Effector memory CD8-positive, alpha-beta T cell (primary cell): ENCODE measurements at places on chromosomes 12 and 14.

DNA sequence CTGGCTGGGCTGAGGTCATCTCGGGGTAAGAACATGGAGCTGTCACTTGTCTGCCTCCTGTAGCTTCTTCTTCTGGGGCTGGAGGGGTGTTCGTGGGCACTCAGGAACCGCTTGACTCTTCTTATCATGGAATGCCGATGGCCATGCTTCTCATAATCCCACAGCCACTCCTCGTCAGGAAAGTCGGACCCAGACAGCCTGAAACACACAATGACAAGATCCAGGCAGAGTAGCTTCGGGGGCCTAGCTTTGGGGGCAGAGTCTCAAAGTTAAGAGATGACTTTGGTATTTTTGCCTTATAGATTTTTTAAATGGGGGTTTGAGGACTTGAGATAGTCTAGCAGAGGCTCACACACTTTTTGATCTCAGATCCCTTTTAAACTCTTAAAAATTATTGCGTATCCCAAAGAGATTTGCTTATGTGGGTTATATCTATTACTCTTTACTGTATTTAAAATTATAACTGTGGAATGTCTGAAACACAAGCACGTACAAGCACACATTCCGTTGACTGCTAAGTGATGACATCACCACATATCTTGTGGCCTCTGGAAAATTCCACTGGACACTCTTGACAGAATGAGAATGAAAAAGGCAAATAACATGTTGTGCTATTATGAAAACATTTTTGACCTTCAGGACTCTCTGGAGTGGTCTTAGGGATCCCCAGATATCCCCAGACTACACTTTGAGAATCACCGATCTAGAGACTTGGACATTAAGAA lies 43.3 kb downstream of the BEST3 start:
- H3K4me1 ChIP-seq = no peaks in the 10 kb centered on the region
- H3K27ac ChIP-seq = no peak overlapping the region
- H3K36me3 ChIP-seq = no peaks in the 10 kb centered on the region

DNA sequence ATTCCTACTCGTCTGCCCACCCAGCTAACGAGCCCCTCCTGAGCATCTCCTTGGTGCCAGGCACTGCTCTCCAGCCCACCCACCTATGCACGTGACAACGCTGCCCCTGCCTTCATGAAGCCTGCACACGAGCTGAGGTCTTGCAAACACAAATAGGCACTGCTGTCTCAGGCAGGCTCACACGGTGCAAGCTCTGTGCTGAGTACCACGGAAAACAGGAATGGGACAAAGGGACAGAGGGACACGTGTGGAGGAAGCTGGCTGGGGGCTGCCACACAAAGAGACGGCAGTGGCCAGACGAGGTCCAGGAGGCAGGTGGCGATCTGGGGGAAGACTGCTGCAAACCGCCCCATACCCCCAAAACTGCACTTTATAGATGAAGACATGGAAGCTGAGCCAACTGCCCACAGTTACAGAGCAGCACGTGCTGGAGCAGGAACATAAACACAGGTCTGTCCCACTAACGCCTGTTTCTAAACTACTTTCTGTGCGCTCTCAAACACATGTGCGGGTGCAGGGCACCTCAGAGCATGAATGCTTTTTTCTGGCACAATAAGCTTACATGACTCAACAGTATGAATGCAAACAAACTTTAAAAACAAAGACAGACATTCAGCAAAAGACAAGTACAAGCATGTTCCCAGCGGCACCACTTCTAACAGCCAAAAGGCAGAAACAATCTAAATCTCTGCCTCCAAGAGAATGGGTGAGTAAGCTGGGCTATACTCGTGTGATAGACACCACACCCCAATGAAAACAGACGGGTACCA lies 64.5 kb downstream of the AMN start:
- peaks cover 3% of the 10 kb centered on the region for H3K36me3 ChIP-seq
- H3K27me3 ChIP-seq = peaks cover 45% of the 10 kb centered on the region
- no peaks in the 10 kb centered on the region for H3K4me1 ChIP-seq
- H3K4me3 ChIP-seq = no peak overlapping the region

DNA sequence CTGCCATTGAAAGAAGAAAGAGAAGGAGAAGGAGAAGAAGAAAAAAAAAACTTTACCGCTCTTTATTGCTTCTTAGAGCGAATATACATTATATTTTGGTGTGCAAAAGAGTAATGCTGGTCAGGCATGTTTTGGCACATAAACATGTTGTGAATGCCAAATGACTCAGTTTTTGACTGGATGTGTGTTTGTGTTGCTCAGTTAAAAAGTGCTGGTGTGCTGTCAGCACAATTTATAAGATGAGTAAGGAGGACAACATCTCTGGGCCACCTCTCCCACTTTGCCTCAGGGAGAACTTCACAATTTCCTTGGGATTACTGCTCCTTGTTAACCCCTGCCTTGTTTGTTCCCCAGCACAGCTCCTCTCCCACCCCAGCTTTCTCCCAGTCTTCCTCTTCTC lies 584.8 kb downstream of the ETNK1 start:
- DNase-seq = no peak
- H3K27ac ChIP-seq = no peak overlapping the region
- no peaks in the 10 kb centered on the region for H3K36me3 ChIP-seq
- no peaks in the 10 kb centered on the region for H3K27me3 ChIP-seq
- no peak overlapping the region for H3K4me3 ChIP-seq

DNA sequence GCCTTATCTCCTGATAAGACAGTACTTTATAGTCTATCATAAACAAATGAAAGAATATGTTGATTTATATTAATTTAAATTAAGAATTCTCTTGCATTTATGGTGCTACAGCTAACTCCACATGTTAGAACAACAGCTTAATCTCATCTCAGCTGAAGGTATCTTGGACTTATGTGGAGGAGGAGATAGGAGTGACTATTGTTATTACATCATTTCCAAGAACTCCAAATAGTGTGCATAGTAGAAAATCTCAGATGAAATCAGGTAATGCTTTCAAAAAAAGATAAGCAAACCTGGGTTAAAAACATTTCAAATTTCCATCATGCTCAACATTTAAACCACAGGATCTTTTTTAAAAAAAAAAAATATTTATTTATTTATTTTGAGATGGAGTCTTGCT lies 31.3 kb upstream of the ISM2 start:
- no peak overlapping the region for H3K4me3 ChIP-seq
- peaks cover 4% of the 10 kb centered on the region for H3K4me1 ChIP-seq
- H3K36me3 ChIP-seq = peaks cover 6% of the 10 kb centered on the region
- no peak for DNase-seq
- peak overlapping the region; percentile 59 for H3K27ac ChIP-seq
- H3K27me3 ChIP-seq = no peaks in the 10 kb centered on the region

DNA sequence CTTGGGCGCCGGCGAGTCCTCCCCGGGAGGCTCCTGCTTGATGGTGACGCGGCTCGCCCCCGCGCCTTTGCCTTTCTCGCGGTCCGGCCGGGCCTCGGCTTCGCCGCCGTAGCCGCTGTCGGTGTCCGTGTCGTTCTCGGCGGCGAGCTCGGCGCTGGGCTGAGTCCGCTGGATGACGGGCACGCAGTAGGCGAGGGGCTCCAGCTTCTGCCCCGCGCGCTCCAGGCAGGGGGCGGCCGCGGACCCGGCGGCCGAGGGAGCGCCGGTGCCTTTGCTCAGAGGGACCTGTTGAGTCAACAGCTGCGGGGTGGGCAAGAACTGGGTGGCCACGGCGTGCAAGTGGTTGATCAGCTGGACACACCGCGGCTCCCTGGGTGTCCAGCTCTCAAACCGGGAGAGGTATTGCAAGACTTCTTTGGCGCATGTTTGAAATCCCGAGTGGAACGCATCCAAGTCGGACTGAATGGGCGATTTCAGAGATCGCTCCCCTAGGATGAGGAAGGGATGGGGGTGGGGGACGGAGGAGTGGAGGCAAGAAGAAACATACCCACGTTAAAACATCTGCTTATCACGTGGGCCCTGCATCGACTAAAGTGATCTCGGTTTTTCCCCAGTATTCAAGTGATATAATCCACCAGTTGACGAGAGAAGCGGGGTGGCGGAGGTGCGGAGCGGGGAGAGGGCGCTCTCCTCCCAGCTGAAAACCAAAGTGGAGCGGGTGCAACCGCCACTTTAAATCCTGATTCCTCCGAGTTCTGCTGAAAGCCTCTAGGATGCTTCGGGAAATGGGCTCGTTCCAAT lies 2.0 kb downstream of the BHLHE41 start:
- H3K4me1 ChIP-seq = peaks cover 31% of the 10 kb centered on the region
- H3K27me3 ChIP-seq = peaks cover 83% of the 10 kb centered on the region
- no peak overlapping the region for H3K27ac ChIP-seq
- DNase-seq = no peak
- no peaks in the 10 kb centered on the region for H3K36me3 ChIP-seq
- peak overlapping the region; percentile 68 for H3K4me3 ChIP-seq

- H3K27ac ChIP-seq = no peak overlapping the region
- DNase-seq = no peak
- H3K27me3 ChIP-seq = no peaks in the 10 kb centered on the region
- no peak overlapping the region for H3K4me3 ChIP-seq
Measured at GRCh38 chr12:29725587-29726320, 58.0 kb downstream of the TMTC1 start.

- no peaks in the 10 kb centered on the region for H3K36me3 ChIP-seq
- H3K4me1 ChIP-seq = no peaks in the 10 kb centered on the region
Measured at GRCh38 chr14:47676315-47676617, 861 bp upstream of the MDGA2 start.

- peaks cover 3% of the 10 kb centered on the region for H3K36me3 ChIP-seq
- no peaks in the 10 kb centered on the region for H3K4me1 ChIP-seq
- H3K27me3 ChIP-seq = peaks cover 26% of the 10 kb centered on the region
- H3K27ac ChIP-seq = no peak overlapping the region
- H3K4me3 ChIP-seq = no peak overlapping the region
- no peak for DNase-seq
Measured at GRCh38 chr12:98470469-98471082, 44.8 kb upstream of the TMPO start.

DNA sequence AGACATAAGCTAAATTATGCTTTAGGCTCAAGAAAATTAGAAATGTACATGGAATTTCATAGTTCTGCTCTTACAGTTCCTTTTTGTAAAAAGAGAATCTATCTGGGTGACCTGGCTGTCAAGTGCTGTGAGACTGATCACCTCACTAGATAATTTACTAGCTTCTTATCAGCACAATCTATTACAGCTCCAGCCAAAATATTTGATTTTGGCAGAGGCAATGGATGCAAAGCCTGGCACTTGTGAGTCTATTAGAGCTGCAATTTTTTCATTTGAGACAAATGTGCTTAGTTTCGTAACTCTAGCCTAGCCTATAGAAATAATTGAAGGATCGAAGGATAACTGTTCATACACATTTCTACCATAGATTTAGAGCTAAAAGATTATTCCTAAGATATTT lies 927.5 kb downstream of the SLC6A15 start:
- H3K4me3 ChIP-seq = no peak overlapping the region
- DNase-seq = no peak
- H3K27me3 ChIP-seq = no peaks in the 10 kb centered on the region
- H3K27ac ChIP-seq = no peak overlapping the region

DNA sequence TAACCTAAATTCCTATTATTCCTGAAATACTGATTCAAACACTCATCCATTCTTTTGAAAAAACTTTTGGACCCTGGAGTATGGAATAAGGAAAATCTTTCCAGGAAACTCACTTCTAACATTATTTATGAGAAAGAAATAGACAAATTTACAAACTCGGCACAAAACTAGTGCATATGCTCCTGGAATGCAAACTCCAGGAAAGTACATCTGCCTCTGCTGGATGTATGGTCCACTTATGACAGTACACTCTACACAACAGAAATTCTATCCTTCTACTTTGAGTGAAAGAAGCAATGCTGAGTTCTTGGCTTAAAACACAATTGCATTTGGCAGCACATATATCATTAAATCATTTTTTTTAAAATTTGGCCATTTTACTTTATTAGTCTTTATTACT lies 700.5 kb upstream of the STXBP6 start:
- no peaks in the 10 kb centered on the region for H3K36me3 ChIP-seq
- DNase-seq = no peak
- H3K4me1 ChIP-seq = no peaks in the 10 kb centered on the region

DNA sequence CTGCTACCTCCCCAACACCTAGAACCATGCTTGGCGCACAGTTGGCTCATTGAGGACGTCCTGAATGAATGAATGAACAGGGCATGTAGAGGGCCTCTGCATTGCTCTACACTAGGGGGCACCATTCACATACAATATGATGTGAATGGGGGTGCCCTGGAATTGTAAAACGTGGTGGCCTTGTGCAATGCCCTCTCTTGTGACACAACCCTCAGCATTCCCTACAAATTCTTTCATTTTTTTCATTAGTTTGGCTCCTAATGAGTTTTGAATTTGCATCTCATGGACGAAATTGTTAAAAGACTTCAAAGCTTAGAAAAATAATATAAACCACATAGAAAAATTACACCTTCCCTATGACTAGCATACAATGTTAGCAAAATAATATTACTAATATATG lies 2.3 kb upstream of the DIO2 start:
- H3K27me3 ChIP-seq = no peaks in the 10 kb centered on the region
- no peak for DNase-seq

DNA sequence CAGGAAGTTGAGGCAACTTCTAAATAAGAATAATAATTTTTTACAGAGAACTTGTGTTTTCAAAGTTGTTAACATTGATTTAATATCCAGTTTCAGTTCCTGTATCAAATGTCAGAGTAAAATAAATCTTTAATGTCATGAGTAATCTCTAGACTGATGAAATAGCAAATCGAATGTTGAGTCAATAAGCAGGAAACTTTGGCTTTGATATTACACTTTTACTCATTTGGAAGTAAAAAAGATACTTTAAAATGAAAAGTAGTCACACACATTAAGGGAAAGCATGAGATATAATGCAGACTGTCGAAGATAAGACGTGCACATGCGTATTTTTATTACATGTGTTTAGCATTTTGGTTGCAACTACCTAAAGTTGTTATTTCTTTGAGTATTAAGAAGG lies 78.2 kb upstream of the PTGDR start:
- H3K4me1 ChIP-seq = peaks cover 8% of the 10 kb centered on the region
- H3K36me3 ChIP-seq = no peaks in the 10 kb centered on the region
- H3K27me3 ChIP-seq = no peaks in the 10 kb centered on the region
- H3K27ac ChIP-seq = no peak overlapping the region
- no peak overlapping the region for H3K4me3 ChIP-seq
- no peak for DNase-seq

DNA sequence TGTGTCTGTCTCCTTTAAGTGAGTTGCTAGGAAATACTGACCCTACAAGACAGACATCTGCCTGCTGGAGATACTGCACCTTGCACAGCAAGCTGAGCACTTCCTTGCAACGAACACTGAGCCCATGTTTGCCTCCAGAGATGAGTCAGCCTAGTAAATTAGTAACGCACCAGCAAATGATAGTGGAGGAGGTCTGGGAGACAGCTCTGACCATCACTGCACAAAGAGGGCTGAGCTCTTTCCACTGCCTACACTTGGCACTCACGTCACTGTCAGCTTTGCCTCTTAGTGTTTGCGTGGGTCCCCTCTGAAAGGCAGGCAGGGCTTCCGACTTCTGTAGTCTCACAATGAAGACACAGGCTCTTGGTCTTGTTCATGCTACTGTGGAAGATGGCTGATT lies 109.0 kb downstream of the APAF1 start:
- H3K36me3 ChIP-seq = no peaks in the 10 kb centered on the region
- H3K4me1 ChIP-seq = peaks cover 7% of the 10 kb centered on the region
- H3K4me3 ChIP-seq = no peak overlapping the region
- H3K27me3 ChIP-seq = peaks cover 23% of the 10 kb centered on the region
- H3K27ac ChIP-seq = no peak overlapping the region
- DNase-seq = no peak

- no peaks in the 10 kb centered on the region for H3K4me1 ChIP-seq
- H3K27ac ChIP-seq = no peak overlapping the region
- DNase-seq = no peak
- no peak overlapping the region for H3K4me3 ChIP-seq
- H3K27me3 ChIP-seq = no peaks in the 10 kb centered on the region
- peaks cover 20% of the 10 kb centered on the region for H3K36me3 ChIP-seq
Measured at GRCh38 chr12:31272607-31273225, 53.2 kb downstream of the SINHCAF start.
